ENCODE measurements at places on chromosomes 5 and 9. TPM values are rescaled to one million over a fixed set of nuclear protein-coding genes. Genes with fewer than 3 reads are reported as not detected.

- DNase-seq: no peak
Observed at GRCh38 chr9:20240498-20240897, 381.8 kb downstream of the MLLT3 start.

DNA sequence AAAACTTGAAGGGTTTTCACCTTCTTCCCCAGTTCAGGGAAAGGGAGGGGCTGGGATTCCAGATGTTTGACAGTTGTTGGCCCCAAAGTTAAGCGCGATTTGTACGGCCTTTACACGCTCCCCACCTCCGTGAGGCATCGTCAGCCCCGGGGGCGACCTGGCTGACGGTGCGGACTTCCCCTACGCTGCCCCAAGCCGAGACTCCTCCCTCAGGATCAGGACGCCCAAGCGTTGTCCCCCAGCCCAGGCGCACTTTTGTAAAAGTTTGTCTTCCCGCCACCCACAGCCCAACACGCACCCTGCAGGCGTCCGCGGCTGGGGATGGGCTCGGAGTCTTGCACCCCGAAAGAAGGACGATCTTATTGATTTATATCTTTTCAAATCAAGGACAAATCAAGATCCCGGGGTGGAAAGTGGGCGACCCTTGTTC lies 713 bp downstream of the MOB3B start:
- peak; percentile 50 for DNase-seq

- DNase-seq: no peak
Observed at GRCh38 chr9:127189628-127190027, 67.2 kb upstream of the ANGPTL2 start.

DNA sequence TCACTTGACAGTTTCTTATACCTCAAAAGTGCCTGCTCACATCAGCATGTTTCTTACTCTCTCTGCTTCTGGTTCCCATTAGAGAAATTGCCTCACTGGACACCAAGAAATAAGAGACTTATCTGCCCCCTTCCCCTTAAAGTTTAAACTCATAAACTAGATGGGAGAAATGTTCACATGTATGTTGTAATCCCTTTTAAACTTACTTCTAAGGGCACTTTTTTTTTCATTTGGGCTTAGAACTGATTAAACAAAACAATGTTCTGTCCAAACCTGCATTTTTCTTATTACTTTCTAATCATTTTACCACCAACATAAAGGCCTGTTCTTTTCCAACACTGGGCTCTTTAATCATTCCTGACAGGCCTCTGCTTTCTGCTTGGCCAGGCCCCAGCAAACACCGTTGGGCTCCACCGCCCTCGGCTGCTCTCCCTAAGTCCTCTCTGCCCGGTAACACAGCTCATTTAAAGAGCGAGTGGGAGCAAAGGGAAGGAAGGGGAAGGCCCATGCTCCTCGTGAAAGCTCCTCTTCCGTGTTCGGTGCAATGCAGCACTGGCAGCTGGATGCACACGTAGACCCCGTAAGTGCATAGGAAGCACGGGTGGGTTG lies 53.4 kb downstream of the ROR2 start:
- no peak for DNase-seq

Gene GFRA3
- 0.13 TPM for total RNA-seq

Gene FBP2
- 0.28 TPM for total RNA-seq

GRCh38 chr5:140608722-140609121 lies 24.3 kb downstream of the CD14 start:
- no peak for DNase-seq

DNA sequence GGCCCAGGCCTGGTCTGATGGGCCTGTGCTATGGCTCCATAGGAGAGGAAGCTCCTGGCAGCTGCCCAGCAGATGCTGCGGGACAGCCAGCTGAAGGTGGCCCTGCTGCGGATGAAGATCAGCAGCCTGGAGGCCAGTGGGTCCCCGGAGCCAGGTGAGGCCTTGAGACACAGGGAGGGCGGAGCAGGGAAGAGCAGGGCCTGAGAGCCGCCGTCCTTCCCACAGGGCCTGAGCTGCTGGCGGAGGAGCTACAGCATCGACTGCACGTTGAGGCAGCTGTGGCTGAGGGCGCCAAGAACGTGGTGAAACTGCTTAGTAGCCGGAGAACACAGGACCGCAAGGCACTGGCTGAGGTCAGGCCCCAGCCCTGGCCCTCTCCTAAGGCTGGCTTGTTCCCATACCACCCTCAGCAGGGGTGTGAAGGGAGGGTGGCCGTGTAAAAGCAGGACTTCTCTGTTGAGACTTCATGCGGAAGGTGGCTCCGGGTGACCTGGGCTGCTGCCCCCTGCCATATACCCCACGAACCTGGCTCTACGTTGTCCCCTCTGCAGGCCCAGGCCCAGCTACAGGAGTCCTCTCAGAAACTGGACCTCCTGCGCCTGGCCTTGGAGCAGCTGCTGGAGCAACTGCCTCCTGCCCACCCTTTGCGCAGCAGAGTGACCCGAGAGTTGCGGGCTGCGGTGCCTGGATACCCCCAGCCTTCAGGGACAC lies 4.5 kb downstream of the PKN3 start:
- DNase-seq: no peak

- no peak for DNase-seq
Observed at GRCh38 chr5:113776832-113777525, 263.5 kb downstream of the YTHDC2 start.

DNA sequence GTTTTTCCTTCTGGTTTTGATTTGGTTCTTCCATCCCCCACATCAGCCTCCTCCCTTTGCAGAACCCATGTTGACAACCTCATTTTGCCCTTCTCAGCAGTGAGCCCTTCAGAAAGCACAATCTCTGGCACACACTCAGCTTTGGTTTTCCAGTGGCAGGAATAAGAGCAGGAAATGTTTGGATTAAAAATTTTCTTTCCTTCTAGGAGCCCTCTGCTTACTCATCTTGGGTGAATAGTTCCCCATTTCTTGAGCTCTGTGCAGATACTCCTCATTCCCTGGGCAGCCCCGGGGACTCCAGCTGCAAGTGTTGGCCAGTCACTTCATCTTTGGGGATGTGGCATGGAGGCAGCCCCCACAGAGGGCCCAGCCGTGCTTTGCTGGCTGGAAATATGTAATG lies 170.5 kb downstream of the NR3C1 start:
- no peak for DNase-seq

Gene CARTPT
- total RNA-seq: 148 TPM

DNA sequence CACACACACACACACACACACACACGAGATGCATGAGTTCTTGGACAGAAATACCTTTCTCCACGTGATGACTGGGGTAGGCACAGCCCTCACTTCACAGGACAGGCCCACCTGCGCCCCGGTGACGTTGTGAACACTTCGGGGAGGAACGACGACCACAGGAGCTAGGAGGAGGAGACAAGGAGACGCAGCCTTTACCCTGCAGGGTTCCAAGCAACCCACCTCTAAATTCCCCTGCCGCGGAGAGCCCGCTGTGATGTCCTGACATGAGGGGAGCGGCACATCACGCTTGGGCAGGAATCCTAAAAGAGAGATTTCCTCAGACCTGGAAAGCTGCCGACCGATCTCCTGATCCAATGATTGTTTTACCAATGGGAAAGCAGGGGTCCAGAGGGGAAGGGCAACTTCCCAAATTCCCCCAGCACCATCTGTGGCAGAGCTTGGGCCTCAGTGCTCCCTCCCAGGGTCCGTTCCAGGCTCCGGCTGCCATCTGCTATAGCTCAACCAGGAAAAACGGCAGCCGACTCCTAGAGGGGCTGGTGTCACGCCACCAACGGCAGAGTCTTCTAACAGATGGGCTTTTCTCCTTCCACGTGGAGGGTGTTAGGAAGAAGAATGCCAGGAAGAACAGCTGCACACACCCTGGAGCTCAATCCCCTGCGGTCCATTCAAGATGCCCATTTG lies 10.1 kb downstream of the IGFBPL1 start:
- DNase-seq: no peak

Gene ARSI
- total RNA-seq: 3.8 TPM

DNA sequence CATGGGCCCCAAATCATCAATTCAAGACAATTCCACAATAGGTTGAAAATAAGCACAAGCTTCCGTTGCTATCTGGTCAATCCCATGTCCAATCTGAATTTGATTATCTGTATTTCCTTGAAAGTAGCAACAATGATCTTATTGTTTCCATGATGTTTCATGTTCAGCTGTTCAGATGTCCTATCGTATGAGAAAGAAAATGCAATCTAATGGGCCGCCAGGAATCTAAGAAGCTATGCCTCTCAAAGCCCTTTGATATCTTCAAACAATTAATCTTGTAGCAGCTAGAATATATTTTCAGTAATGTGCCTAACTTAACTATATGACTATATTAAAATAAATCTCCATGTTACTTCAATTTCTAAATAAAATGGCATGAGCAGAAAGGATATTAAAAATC lies 32.1 kb upstream of the ALDOB start:
- no peak for DNase-seq

Gene PAEP
- total RNA-seq: not detected

DNA sequence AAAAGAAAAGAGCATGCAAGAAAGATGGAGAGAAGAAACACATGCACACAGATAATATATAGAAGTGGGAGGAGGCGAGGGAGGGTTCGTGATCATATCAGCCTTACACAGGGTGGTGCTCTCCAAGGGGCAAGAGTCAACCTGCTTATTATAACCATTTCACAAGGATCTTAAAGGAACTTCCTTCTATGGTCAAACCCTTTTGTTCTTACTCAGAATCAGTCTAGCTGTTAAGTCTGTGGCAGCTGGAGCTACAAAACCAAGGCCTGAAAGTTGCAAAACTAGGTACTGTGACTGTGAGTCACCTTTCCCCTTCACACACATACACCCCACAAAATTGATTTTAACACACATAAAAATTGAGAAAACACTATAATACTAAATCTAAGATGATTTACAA lies 18.5 kb upstream of the ERMP1 start:
- no peak for DNase-seq

Gene NSUN2
- 70.2 TPM for total RNA-seq

DNA sequence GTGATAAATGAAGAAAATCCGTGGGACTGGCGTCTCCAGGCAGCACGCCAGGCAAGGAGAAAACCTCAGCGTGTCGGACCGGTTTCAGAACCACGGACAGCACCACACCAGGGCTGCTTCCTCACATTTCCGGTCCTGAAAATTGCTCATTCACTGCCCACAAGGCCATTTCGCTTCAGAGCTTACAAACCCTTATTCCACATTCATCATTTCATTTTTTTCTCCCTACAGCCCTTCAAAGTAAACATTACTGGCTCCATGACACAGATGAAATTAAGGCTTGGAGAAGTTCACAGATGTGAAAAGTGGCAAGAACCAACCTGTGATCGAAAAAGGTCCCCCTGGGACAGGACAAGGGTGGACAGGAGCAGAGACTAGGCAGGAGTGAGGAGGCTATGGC lies 1.5 kb upstream of the GPRIN1 start:
- DNase-seq: peak; percentile 83

Gene PFN3
- total RNA-seq: not detected

GRCh38 chr5:113166852-113167366 lies 190.3 kb downstream of the DCP2 start:
- DNase-seq: no peak

- no peak for DNase-seq
Observed at GRCh38 chr5:56637321-56637920, 177.9 kb upstream of the MAP3K1 start.

- DNase-seq: no peak
Observed at GRCh38 chr9:113516840-113517577, 53.5 kb downstream of the RGS3 start.

Gene PCDHB12
- total RNA-seq: 8.4 TPM

- DNase-seq: no peak
Observed at GRCh38 chr5:148965511-148966265, 97.2 kb downstream of the SH3TC2 start.

All from endothelial cell (in vitro differentiated cells).